Mesothelial cell of epicardium (in vitro differentiated cells): ENCODE measurements at places on chromosomes 1 and 21. TPM values are rescaled to one million over a fixed set of nuclear protein-coding genes. Genes with fewer than 3 reads are reported as not detected.
A peak's percentile ranks its signal among the peaks of the same experiment; 100 is the strongest.

SLC30A7 gene
- 40.8 to 43.5 TPM (median 41.4 TPM) in 3 replicates for total RNA-seq

ROR1 gene
- 76.0 to 89.9 TPM (median 81.4 TPM) in 3 replicates for total RNA-seq

CLIC6 gene
- 1.4 to 1.7 TPM (median 1.5 TPM) in 3 replicates for total RNA-seq

DNA sequence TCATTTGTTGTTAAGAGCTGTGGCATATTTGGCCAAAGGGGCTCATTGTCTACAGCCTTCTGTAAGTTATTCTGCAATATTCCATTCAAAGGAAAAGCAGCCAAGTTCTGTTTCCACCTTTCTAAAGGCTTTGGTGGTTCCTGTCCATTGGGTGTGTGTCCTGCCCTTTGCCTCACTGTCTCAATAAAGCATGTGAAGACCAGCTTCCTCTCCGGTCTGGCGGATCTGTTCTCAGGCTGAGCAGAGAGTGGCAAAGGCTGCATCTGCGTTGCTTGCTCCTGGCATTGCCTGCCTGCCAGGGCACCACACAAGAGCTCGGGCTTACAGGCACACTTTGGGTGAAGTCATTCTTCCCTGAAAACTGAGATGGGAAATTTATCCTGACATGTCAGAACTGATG, 34.9 kb downstream of the ST6GALNAC3 start:
- H3K27ac ChIP-seq = peak overlapping the region; percentile 36
- H3K36me3 ChIP-seq = peaks cover 6% of the 10 kb centered on the region
- H3K4me1 ChIP-seq = peaks cover 44% of the 10 kb centered on the region
- no peak overlapping the region for H3K4me3 ChIP-seq

- DNase-seq = no peak
- H3K4me1 ChIP-seq = peaks cover 37% of the 10 kb centered on the region
- no peaks in the 10 kb centered on the region for H3K36me3 ChIP-seq
- H3K27me3 ChIP-seq = no peaks in the 10 kb centered on the region
- H3K4me3 ChIP-seq = peak overlapping the region; percentile 91
- peak overlapping the region; percentile 99 for H3K27ac ChIP-seq
Measured at GRCh38 chr1:211381481-211382181, 55.0 kb downstream of the TRAF5 start.

DNA sequence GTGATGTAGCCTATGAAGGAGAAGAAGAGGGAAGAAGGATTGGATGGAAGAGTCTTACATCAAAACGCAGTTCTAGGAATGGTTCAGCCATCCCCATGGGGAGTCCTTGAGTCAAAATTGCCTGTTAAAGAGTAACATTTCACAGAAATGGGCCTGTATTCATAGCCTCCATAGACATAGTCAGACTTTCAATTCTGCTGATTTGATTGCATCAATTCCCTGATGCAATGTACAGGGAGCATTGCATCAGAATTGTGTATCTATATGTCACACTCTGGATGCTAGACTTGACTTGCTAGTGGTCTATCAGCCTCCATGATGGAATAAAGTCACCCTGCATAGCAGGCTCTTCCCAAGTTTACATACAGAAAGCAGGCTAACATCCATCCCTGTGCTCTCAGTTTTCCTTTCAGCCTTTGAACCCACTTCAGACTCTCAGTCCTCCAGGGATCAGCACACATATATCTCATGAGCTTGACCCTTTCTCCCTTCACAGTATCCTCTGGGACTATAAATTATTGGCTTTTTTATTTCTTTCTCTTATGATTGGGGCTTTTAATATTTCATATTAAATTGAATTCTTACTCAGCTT, 1111.7 kb upstream of the B3GALT2 start:
- H3K36me3 ChIP-seq = no peaks in the 10 kb centered on the region
- no peaks in the 10 kb centered on the region for H3K27me3 ChIP-seq
- no peak overlapping the region for H3K27ac ChIP-seq
- no peak overlapping the region for H3K4me3 ChIP-seq
- no peaks in the 10 kb centered on the region for H3K4me1 ChIP-seq

DNA sequence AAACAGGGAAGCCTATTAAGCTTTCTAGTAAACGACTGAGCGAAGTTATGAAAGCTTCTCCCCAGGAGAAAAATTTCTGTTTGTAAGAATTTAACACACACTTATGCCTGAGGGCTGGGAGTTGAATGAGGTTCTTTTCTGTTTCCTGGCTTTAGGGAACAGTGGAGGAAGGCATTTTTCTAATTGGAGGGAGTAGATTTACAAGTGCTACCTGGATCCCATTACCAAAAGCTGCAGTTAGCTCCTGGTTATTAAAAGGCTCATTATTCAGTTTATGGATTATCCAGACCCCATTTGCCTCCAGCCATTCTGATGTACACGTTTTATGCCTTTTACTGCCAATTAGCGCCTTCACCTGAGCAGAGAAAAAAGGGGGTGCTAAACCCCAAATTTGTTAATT, 7.5 kb downstream of the ST6GALNAC3 start:
- no peak overlapping the region for H3K4me3 ChIP-seq
- no peaks in the 10 kb centered on the region for H3K36me3 ChIP-seq
- H3K27me3 ChIP-seq = no peaks in the 10 kb centered on the region

GRCh38 chr1:95023399-95024043, 49.2 kb downstream of the ALG14 start:
- no peak overlapping the region for H3K27ac ChIP-seq
- H3K4me1 ChIP-seq = peaks cover 30% of the 10 kb centered on the region
- H3K27me3 ChIP-seq = no peaks in the 10 kb centered on the region
- no peak overlapping the region for H3K4me3 ChIP-seq

DNA sequence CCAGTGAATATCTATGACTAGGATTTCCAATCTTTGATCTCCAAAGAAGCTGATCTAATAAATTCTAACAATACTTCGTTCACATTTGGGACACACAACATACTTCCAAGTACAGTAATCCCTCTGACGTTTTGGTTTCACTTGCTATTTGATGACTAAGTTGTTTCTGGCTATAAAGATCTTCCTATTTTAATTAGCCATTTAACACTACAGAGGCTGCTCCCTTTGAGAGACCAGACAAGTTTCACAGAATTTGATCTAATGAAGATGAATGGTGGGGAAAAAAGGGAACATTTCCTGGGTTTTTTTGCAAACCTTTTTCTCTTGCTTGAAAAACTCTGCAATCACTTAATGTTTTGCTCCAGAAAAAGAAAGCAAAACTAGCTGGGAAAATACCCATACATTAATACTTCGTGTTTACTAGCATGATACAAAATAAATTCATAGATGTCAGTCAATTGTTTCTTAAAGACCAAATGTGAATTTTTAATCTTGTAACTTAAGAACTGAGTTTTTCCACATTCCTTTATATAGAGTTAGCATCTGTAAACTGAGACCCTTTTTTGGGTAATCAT, 28.0 kb upstream of the GLIS1 start:
- H3K27me3 ChIP-seq = no peaks in the 10 kb centered on the region
- no peak overlapping the region for H3K4me3 ChIP-seq
- peaks cover 5% of the 10 kb centered on the region for H3K36me3 ChIP-seq
- H3K4me1 ChIP-seq = peaks cover 20% of the 10 kb centered on the region

DNA sequence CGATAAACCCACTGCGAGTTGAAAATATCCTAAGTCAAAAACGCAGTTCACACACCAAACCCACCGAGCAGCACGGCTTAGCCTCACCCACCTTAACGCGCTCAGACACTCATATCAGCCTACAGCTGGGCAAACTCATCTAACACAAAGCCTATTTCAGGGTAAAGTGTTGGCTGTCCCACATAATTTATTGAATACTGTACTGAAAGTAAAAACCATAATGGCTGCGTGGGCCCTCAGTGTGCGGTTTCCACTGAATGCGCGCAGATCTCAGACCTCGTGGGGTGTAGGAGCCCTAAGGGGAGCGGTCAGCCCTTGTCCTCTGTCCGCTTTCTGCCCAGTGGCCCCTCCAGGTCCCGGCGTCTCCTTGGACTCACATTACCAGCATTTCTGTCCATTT, 157.6 kb upstream of the ARHGEF16 start:
- no peaks in the 10 kb centered on the region for H3K36me3 ChIP-seq
- no peak for DNase-seq
- no peaks in the 10 kb centered on the region for H3K4me1 ChIP-seq
- H3K4me3 ChIP-seq = no peak overlapping the region
- H3K27ac ChIP-seq = no peak overlapping the region

DNA sequence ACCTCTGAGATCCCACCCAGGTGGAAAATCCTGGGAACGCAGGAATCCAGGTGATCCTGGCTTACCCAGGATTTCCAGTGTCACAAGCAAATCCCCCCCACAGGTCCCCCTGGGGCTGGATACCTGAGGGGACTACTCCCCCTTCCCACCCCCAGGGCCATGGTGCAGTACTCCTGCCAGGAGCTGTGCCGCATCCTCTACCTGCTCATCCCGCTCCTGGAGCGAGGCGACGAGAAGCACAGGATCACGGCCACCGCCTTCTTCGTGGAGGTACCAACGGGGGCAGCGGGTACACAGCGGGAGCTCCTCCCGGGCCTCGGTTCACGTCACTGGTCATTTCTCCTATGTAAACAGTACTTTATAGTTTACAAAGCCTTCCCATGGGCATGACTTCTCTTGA, 20.4 kb upstream of the TTC4 start:
- no peaks in the 10 kb centered on the region for H3K36me3 ChIP-seq
- H3K27ac ChIP-seq = no peak overlapping the region
- no peak overlapping the region for H3K4me3 ChIP-seq
- no peak for DNase-seq
- H3K4me1 ChIP-seq = no peaks in the 10 kb centered on the region
- H3K27me3 ChIP-seq = peaks cover 36% of the 10 kb centered on the region

DNA sequence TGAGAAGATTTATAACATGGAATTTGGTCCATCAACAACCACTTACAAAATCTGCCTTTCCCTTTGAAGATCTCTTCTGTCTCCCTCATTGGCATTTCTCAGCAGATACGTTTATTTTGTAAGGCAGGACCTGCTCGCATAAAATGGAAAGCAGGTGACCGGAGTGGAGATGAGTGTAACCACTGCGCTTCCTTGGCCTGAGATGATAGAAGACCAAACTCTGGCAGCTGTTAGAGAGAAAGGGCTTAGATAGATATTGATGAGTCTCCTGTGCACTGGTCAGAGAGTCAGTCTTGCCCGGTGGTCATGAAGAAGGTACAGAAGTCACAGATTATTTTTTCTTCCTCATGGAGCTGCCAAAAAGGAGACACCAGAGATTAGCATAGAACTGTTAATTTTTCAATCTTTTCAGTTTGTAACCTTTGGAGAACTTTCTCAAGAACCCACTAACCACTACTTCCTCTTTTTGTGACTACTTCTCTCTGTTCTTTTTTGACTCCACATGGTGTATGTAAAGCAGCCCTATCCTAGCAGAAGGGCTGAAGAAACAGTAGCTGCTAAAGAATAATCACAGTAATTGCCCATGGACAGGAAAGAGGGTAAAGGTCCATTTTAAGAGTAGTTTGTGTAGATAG, 47.6 kb downstream of the FCRL3 start:
- H3K36me3 ChIP-seq = no peaks in the 10 kb centered on the region
- H3K4me1 ChIP-seq = no peaks in the 10 kb centered on the region
- no peak overlapping the region for H3K27ac ChIP-seq

- no peak overlapping the region for H3K4me3 ChIP-seq
- H3K36me3 ChIP-seq = no peaks in the 10 kb centered on the region
- H3K27ac ChIP-seq = no peak overlapping the region
- H3K4me1 ChIP-seq = peaks cover 2% of the 10 kb centered on the region
- H3K27me3 ChIP-seq = peaks cover 35% of the 10 kb centered on the region
Measured at GRCh38 chr1:55245781-55246180, 30.6 kb upstream of the USP24 start.

- H3K4me1 ChIP-seq = peaks cover 2% of the 10 kb centered on the region
- H3K27me3 ChIP-seq = no peaks in the 10 kb centered on the region
- H3K36me3 ChIP-seq = no peaks in the 10 kb centered on the region
- DNase-seq = no peak
Measured at GRCh38 chr1:80170811-80171485, 1164.4 kb upstream of the ADGRL4 start.

- no peak for DNase-seq
- no peak overlapping the region for H3K27ac ChIP-seq
- no peak overlapping the region for H3K4me3 ChIP-seq
- H3K27me3 ChIP-seq = no peaks in the 10 kb centered on the region
Measured at GRCh38 chr1:67653304-67653703, 31.7 kb upstream of the GADD45A start.

DNA sequence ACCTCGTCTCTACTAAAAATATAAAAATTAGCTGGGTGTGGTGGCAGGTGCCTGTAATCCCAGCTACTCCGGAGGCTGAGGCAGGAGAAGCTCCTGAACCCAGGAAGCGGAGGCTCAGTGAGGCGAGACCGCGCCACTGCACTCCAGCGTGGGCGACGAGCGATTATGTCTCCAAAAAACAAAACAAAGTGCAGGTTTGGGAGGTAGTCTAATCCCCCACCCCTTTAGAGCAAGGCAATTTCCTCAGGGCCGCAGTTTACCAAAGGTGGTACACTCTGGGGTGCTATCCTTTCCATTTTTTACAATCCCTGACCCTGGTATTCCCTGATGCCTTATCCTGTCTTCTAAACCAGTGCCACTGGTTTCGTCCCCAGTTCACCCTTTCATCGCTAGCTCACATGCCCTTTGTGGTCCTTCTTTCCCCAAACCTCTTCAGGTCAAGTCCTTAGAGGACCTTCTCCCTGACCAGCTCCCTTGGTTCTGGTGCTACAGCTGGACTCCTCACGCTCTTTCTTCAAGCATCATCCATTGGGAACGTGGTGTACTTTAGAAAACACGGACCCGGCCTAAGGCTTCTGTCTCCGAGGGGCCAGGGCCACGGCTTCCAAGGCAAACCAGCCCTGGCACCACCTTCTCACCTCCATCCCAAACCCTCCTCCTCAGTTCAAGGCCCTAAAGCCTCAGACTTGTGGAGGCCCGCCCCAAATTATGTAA, 873 bp downstream of the IFT25 start:
- H3K4me1 ChIP-seq = peaks cover 42% of the 10 kb centered on the region
- no peak for DNase-seq
- peaks cover 2% of the 10 kb centered on the region for H3K36me3 ChIP-seq
- no peaks in the 10 kb centered on the region for H3K27me3 ChIP-seq

DNA sequence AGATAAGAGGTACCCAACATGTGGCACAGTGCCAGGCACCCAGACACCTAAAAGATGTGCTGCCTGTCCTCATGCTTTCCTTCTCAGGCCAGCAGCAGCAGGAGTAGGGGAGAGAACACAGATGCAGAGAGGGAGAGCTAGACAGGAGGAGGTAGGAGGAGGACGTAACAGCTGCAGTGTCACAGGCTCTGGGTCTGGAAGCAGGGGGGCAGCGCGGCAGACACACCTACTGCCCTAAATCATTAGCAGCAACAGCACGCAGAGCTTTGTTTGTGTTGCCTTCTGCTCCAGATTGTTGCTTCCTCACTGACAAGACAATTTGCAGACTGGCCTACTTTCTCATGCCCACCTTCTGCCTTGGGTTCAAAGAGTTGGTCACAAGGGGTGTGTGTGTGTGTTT, 196.7 kb upstream of the DAB1 start:
- peaks cover 17% of the 10 kb centered on the region for H3K4me1 ChIP-seq
- no peak for DNase-seq
- H3K36me3 ChIP-seq = no peaks in the 10 kb centered on the region
- no peak overlapping the region for H3K27ac ChIP-seq
- H3K4me3 ChIP-seq = no peak overlapping the region

- no peak overlapping the region for H3K27ac ChIP-seq
- no peak for DNase-seq
- no peak overlapping the region for H3K4me3 ChIP-seq
- H3K4me1 ChIP-seq = peaks cover 29% of the 10 kb centered on the region
- no peaks in the 10 kb centered on the region for H3K27me3 ChIP-seq
- H3K36me3 ChIP-seq = no peaks in the 10 kb centered on the region
Measured at GRCh38 chr1:162165528-162165927, 96.0 kb downstream of the NOS1AP start.

- H3K4me1 ChIP-seq = peaks cover under 1% of the 10 kb centered on the region
- no peaks in the 10 kb centered on the region for H3K36me3 ChIP-seq
- H3K4me3 ChIP-seq = no peak overlapping the region
- DNase-seq = no peak
- no peak overlapping the region for H3K27ac ChIP-seq
Measured at GRCh38 chr21:35020436-35020835, 28.7 kb downstream of the RUNX1 start.

GRCh38 chr1:5318143-5318816, 663.9 kb downstream of the AJAP1 start:
- no peaks in the 10 kb centered on the region for H3K4me1 ChIP-seq
- H3K4me3 ChIP-seq = no peak overlapping the region
